Stimulated activated naive CD8-positive, alpha-beta T cell treated with anti-CD3 and anti-CD28 coated beads, Interleukin-15, amount 100 ng/mL, for 72 hours (primary cell): ENCODE measurements at places on chromosomes 1 and 21.

DNA sequence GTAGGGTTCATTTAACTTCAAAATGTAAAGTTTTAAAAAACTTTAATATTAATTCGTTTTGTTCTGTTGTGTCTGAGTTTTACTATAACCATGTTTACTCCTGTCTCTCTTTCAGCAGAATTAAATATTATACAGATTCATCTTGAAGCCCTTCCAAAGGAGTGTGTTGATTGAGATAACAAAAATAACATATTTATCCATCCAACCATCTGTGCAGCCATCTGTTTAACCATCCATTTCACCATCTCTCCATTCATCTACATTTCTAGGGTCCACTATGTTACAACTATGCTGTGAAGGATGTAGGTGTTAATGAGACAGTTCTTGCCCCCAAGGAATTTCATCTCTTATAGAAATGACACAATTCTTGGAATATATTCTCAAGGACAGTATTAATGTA is 36.0 kb upstream of the GNG12 start:
- DNase-seq: no peak

GRCh38 chr1:227335242-227336020 is 17.1 kb upstream of the CDC42BPA start:
- DNase-seq: no peak

DNA sequence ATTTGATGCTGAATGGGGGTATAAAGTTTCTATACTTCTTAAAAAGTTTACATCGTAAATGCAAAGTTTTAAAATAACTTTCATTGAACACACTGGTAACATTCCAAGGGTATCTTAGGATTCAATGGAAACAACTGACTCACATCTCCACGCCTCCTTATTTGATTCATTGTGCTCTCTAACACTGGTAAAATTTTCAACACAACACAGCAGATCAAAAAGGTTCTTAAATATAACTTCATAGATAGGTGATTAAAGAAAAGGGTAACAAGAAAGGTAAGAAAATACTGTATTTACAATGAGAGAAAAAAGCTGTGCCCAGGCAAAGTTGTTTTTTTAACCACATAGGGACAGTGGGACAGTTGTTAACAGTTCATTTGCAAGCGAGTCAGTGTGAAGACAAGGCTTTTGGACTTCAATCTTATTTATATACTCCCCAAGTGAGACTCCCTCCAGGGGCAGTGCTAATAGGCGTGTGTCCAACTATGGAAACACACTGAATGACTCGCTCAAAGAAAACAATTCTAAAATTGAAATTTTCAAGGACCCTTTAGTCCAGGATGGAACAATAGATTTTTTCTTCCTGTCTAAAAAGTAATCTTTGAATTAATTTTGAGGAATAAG is 140.5 kb downstream of the TIAM1 start:
- no peak for DNase-seq

DNA sequence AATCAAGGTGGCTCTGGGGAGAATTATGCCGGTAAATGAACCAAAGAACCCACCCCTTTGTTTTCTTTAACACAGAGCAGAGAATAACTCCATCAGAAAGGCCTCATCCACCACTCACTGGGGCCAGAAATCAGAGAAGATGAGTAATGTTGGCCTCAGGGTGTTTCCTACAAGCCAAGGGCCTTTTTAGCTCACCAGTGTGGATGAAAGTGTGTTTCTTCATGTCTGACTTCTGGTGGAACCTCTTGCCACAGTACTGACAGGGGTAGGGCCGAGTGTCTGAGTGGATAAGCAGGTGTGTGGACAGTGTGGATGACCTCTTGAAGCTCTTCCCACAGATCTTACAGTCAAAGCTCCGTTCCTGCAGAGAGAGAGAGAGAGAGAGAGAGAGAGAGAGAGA is 8.3 kb downstream of the GFI1 start:
- peak; percentile 50 for DNase-seq

GRCh38 chr1:221715321-221716169 is 26.3 kb downstream of the DUSP10 start:
- no peak for DNase-seq

DNA sequence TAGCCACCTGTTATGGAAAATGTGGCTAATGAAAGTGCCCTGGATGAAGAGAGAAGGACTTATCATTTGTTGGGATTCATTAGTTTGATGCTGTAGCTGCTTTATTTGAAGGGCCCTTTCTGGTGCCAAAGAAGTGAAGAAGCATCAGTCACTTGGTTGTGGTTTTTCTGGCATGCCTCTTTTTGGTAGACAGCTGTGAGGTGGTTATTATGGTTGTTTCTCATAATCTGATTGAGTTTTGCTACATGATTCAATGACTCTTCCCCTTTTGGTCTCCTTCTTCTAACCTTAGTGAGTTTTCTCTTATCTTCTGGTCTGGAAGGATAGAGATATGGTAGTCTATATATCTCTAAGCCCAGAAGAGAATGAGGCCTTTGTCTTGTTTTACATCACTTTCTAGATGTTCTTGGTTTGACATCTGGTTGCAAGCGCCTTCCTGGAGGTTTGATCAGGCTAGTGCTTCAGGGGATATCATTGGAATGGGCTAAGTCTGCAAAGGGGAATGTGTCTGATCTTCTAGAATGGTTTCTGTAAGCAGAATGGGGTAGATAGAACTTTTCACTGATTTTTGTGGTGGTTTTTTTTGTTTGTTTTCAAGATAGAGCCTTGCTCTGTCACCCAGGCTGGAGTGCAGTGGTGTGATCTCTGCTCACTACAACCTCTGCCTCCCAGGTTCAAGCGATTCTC is 26.0 kb downstream of the ARID1A start:
- no peak for DNase-seq

GRCh38 chr1:14852291-14852690 is 253.8 kb downstream of the KAZN start:
- DNase-seq: no peak
